HuH-7 (cell line): ENCODE measurements at places on chromosomes 7 and 10.

GRCh38 chr7:27737616-27738015 lies 2.3 kb upstream of the TAX1BP1 start:
- no peak for DNase-seq

DNA sequence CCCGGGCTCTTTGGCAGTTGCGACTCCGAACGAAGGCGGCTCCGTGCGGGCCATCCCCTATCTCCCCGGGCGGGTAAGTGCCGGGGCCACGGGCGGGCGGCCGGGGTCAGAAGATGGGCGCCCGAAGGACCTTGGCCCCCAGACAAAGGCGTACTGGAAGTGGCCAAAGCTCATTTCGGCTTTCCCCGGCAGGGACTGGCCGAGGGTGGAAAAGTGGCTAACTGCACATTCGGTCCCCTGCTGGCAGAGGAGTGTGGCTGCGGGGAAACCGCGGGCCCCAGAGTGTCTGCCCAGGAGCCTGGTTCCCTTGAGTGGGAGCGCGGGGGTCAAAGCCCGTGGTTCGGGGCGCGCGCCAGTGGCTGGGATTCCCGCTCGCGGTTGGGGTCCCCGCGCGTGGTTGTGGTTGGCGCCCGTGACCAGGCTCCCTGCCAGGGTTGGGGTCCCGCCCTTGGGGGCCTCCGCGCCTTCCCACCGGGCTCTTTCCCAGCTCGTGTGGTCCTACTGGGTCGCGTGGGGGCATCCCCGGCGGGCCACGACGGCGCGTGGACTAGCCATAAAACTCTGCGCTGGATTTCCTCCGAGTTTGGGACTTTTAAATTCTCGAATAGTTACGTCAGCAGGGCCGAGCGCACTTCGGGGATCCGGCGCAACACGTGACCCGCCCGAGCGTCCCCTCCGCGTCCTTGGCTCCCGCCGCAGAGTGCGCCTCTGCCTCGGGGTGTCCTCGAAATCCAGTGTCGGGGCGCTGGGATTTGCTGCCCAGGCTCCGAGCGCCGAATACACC lies 124.4 kb downstream of the TACC2 start:
- peak; percentile 94 for DNase-seq

- DNase-seq, result no peak
Measured at GRCh38 chr7:55325371-55325792, 39.8 kb upstream of the LANCL2 start.

DNA sequence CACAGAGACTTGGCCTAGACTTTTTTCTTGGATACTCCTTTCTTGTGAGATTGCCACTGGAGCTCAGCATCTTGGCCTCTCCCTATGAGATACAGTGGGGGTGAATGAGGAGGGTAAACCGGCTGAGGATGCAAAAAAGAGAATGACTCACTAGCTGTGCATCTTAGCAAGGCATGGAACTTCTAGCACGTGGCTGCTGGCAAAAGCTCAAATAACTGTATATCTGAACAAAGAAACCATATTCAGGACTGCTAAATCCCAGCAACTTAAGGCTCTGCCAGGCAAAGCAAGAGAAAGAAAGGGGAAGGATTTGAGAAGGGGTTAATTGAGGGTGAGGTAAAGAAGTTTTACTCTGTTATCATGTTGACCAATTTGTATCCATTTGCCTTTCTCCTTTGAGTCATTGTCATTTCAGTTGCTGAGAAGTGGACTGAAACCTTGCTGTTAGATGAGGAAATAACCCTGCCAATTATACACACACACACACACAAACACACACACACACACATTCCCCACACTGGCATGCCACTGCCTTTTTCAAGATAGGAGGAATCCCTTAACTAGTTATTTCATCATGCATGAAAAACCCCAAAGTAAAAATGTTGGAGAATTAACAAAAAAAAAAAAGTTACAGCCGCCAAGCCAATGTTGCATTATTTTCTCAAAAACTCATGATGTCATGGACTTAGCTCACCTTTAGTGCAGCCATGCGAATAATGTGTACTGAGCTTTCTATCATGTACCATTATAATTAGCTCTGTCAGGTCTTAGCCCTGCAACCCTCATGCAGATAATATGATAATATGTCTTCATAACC lies 997.3 kb downstream of the LRMDA start:
- DNase-seq, result no peak

DNA sequence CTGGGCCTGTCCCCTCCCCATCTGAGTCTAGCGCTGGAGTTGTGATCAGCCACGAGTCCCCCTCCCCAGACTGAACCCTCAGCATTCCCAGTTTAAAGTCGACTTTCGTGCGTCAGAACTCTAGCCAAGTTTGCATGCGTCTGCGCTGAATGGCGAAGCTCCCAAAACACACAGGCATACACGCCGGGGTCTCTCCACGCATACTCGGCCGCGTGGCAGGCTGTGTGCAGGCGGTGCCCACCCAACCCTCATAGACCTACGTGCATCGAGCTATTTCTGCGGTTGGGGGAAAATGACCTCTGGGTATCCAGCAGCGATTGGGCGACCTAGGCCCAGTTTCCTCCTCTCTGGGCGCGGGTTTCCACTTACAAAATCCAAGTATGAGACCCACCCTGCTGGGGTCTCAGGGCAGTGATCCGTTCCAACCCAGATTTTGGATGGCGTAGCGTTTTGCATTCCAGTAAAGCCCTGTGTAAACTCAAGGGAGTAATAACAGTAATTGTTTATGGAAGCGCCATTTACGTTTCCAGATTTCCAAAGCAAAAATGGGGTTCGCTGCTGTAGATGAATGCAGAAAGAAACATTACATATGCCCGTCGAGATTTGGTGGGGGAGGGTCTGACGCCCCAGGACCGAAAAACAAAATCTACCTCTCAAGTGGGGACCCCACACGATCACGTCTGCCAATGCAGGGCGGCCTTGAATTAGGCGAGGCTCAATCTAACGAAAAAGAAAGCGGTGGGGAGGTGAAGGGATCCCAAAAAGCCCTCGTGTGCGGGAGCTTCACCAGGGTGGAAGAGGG lies 2.0 kb upstream of the HMX3 start:
- no peak for DNase-seq

GRCh38 chr10:96690755-96691730 lies 29.3 kb downstream of the PIK3AP1 start:
- no peak for DNase-seq

- no peak for DNase-seq
Measured at GRCh38 chr10:112848228-112848627, 101.8 kb upstream of the TCF7L2 start.

DNA sequence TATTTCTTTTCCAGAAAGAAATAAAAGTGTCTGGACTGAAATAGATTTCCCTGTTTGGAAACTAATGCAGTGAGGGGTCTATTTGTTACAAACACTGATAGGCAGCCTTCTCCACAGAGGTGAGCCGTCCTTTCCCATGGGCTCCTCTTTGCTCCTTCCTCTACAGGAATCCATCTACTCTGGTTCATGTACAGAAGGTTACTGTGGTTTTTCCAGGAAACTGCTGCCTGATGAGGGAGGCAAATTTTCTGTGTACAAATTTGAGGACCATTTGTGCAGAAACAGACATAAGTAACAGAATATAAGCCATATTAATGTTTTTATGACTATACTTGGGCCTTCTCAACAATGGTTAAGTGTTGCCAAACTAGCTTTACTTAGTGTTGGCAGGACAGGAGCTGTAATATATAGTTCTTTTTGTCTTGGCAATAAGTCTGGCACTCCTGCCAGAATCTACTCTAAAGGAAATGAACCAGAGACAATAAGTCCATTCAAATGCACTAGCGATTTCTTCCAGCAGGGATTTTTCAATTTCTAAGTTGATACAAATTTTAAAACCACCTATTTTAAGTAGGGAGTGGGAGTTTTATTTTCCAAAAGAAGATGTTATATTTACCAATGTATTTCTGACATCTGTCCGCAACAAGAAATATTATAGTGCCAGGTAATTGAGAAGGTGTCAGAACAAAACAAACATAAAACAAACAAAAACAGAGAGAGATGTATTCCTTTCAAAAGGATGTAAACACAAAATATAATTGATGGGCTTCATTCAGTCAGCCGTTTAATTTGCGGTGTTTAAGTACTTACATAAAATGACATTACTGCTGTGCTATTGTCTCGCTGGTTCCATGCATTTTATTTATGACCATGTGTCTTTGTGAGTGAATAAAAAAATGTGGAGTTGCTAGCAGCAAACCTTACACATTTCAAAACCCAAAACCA lies 91.0 kb upstream of the NFE2L3 start:
- no peak for DNase-seq

DNA sequence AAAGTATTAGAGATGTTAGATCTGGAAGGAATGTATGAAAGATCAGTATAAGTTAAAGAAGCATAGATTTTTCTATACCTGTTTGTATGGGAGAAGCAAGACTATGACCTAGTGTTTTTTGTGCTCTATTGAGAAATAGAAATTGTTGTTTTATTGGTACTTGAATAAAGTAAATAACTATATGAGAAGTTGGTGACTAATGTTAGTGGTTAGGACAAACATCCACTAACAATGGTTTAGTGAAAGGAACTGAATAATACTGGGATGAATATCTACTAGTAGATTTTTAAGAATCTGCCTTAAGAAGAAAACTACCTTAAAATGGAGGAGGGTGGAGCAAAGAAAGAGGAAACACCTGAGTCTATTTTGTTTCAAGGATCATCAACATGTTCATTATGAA lies 521.1 kb upstream of the POT1 start:
- no peak for DNase-seq

- peak; percentile 56 for DNase-seq
Measured at GRCh38 chr10:67803588-67804394, 34.2 kb downstream of the DNAJC12 start.

GRCh38 chr10:61021926-61022325 lies 77.9 kb upstream of the RHOBTB1 start:
- no peak for DNase-seq

DNA sequence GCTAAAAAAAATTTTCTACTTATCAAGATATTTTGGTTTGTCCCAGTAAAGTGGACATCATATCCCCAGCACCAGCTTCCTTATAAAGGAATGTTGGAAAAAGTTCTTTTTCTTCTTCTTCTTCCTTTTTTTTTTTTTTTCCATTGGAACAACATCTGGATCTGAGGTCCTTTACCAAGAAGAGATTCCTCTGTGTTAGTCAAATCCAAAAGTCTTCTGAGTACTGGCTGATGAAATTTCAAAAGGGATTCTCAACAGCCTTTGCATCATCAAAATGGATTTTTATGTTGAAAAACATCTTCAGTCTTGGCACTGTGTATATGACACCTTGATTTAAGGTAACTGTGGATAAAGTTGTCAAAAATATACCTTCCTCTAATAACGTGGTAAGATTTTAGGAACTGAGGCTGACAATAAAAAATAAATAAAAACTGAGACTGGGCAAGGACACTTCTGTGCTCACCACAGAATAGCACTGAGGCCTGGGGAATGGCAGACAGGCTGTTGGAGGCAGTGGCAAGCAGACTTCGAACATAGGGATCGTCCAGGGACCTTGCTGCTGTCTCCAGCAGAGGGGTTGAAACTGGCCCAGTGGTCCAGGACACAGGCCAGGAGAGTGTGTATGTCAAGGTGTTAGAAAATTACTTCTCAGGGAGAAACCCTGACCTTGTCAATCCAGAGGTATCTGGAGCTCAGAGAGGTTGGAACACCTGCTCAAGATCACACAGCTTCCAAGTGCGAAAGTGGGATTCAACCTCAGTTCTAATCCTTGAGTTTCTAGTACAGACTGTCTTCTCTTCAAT lies 130.4 kb downstream of the PTPN20 start:
- no peak for DNase-seq

DNA sequence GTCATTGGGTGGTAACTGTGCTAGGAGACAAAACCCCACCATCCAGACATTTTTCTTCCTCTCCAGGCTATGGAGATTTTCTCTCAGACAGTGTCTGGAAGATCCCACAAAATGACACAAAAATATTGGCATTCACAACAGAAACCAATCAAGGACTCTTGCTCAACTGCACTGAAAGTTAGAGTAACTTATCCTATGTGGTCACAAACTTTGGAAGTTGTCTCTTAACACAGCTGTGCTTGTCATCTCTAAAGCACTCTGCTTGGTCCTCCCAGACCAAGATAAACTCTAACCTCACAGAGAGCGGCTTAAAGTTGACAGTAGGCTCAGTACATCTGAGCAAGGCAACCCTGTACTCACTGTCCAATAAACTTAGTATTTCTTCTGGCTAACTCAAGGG lies 74.9 kb downstream of the AKR1C4 start:
- no peak for DNase-seq

DNA sequence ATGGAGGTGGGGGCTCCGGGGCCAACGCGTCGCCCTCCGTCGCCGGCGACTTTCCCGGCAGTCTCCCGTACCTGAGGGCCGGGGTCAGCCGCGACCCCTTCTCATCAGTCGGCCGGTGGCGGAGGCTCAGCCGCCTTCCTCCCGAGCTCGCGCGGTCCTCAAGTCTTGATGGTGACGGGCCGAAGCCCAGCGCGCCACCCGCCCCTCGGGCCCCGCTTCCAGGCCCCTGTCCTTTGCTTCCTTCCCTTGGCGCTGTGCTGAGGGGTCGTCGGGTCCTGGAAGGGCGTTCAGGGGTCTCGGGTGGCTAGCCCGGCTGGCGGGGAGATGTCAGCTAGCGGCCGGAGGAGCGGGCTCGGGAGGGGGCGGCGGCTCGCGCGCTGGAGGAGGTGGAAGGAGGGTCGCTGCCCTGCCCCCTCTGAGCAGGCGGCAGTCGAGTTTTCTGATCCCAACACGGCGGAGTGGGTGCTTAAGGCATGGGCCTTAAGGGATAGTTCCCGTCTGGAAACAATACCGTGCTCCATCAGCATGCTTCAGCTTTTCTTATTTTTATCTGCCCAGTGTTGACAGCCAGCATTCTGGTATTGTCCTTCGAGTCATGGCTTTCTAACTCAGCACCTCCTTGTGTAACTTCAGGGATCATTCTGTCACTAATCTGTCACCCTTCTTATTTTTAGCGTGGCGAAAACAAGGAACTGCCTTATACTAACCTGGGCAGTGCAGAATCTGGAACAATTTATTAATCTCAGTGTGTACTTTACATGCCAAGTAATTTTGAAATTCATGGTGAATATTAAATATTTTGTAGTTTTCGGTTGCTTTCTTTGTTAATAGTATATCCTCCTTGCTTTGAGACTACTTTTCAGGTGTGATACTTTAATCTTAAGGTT lies 748 bp downstream of the PHTF2 start:
- DNase-seq, result peak; percentile 5

DNA sequence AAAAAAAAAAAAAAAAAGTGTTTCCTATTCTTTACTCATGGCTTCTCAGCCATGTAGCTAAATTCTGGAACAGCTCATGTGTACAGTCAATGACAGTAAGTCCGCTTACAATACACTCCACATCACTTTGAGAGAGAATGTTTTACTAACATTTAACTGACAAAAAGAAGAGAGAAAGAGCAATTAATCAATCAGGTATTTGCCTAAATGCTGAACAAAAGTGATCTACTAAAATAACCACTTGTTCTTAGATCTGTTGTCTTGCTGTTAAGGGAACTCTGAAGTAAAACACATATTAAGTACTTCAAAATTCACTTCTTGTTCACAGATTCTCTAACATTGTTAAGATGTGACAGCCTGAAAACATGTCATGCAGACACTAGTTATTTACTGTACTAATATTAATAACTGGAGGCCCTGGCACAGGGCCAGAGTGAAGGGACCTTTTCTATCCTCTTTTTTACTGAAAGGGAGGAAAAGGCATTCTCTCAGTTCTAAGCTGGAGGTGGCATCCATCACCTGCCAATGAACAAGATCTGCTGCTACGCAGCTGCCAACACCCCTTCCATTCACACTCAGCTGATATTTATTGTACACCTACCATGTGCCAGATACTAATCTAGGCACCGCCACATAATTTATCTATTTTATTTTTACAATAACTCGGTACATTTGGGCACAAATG lies 72.6 kb downstream of the AHR start:
- DNase-seq, result no peak

GRCh38 chr10:107618504-107618994 lies 454.0 kb upstream of the SORCS1 start:
- DNase-seq, result no peak

GRCh38 chr7:31488562-31489203 lies 25.2 kb upstream of the ITPRID1 start:
- peak; percentile 56 for DNase-seq
